ENCODE measurements at places on chromosomes 1 and 21.

GRCh38 chr1:96845464-96845863 lies 123.9 kb downstream of the PTBP2 start:
- DNase-seq, result no peak

DNA sequence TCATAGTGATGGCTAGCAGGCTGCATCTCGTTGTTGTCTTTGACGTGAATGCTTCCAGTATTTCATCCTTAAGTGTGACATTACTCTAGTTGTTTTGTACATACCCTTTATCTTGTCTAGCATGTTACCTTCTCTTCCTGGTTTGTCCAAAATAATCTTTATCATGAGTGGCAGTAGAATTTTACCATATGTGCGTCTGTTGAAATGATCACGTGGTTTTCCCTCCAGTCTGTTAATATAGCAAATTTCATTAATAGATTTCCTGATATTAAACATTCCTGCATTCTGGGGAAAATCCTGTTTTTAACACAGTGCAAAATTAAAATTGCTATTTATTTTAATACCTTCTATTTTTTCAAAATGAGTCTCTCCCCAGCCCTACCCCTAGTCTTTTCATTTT lies 15.6 kb downstream of the ADARB1 start:
- DNase-seq, result no peak

- DNase-seq, result no peak
Observed at GRCh38 chr1:76799700-76800099, 67.6 kb upstream of the ST6GALNAC5 start.

DNA sequence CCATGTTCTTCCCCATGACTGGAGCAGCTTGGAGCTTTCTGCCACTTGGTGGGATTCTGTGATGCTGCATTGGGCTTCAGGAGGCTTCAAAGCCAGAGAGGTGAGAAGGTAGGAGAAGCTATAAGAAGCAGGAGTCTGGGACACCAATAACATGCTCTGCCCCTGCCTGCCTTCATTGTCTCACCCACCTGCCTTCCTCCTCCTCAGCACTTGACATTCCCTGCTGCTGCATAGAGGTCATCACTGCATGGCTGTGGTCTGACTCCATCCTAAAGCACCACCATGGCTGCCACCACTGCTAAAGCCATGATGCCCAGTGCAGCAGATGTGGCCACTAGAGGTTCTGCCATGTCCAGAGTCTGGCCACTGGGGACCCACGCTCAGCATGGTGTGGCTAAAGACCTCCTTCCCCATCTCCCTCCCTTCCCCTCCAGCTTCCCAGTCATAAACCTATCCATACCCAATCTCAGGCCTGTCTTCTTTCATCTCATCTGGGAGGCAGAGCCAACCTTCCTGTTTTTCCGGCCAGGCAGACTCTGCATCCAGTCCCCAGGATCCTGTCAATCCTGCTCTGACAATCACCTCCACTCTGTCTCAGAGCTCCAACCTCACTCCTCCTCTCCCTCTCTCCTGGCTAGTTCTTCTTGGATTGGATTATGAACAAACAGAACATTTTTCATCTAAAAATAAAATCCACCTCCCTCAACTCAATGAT lies 285.1 kb upstream of the POU3F1 start:
- no peak for DNase-seq

GRCh38 chr1:232986527-232986922 lies 36.1 kb downstream of the NTPCR start:
- no peak for DNase-seq

GRCh38 chr1:112507921-112508277 lies 866 bp upstream of the WNT2B start:
- no peak for DNase-seq

DNA sequence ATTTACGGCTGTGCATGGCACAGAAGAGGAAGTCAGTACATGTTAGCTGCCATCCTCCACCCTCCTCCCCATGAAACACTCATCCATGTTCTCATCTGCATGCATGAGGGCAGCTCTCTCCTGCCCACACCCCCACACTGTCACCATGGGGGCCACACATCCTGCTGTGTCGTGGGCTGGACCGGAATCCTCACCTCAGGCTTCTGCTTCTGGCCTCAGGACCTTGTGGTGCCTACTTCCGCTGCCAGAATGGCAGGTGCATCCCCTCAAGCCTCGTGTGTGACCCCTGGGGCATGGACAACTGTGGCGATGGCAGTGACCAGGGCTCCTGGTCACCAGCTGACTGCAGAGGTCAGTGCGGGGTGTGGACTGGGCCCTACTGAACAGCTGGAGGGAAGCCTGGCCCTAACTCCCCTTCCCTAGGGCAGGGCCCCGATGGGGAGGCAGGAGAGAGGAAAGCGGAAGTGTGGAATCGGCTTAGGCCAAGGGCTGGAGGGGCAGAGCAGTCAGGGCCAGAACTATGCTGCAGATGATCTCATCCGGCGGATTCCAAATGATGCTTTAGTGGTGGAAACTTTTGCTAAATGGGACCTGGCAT lies 3.8 kb downstream of the LDLRAD2 start:
- no peak for DNase-seq

DNA sequence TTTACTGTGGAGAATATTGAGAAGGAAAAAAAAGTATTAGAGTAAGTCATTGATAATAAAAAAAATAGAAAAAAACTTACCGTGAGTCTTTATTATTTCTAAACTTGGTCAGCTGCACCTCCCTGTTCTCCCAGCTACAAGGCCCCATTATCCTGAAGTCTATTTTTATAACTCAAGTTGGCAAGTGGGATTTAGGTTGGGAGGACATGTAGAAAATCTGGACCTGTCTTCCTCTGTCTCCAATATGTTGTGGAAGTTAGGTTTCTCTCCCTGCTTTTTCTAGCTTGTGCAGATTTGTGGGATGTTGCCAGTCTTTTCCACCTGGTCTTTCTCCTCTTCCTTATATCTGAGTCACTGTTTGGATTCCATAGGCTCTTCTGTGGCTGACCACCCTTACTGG lies 361.4 kb downstream of the HLX start:
- DNase-seq, result no peak

DNA sequence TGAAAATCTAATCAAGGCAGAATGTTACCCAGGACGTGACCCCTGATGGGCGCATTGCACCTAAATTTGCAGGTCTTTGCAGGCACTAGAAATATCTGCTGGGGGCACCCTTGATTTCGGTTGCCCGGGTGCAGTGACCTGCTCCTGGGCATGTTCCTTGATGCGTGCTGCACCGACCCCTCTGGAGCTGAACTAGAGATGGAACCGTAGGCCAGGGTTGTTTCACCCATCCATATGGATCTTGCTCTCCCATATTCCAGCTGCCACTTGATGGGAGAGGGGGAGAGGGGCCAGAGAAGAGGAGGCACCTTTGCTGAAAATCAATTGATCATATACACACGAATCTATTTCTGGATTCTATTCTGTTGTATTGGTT lies 8.4 kb upstream of the COL18A1 start:
- DNase-seq, result no peak

DNA sequence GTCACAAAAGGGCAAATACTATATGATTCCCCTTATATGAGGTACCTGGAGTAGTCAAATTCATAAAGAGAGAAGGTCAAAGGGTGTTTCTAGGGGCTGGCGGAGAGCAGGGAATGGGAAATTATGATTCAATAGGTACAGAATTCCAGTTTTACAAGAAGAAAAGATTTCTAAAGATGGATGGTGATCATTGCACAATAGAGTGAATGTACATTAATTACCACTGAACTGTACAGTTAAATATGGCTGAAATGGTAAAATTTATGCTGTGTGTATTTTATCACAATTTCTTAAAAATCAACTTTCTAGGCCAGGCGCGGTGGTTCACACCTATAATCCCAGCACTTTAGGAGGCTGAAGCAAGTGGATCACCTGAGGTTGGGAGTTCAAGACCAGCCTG lies 18.1 kb upstream of the TMEM81 start:
- no peak for DNase-seq

DNA sequence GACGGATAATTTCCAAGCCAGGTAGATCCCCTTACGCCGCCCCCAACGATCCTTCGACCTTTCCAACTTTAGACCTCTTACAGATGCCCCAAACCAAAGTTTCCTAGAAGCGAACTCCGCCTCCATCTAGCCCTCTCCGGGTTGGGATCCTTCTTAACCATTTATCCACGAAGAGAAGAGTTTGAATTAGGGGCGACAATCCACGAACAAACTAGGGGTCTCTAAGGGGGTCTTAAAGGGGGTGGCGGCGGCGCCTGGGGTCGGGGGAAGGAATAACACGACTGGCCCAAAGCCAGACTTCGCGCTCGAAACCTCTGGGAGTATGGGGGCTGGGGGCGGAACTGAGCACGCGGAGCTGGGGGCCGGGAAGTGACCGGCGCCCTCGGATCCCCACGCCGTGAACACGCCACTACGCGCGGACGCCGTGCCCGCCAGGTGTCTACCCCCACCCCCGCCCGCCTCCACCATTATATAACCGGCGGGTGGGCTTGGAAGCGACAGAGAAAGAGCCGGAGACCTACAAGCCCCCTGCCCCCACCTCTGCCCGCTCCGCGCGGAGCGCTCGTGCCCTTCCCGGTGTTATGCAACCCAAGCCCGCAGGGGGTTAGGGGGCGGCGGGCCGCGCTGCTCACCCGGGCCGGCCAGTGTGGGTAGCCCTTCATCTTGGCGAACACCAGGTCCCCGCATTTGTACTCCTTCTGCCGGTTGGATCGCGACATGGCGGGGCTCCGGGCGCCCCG lies 594 bp downstream of the HDGF start:
- DNase-seq, result no peak

DNA sequence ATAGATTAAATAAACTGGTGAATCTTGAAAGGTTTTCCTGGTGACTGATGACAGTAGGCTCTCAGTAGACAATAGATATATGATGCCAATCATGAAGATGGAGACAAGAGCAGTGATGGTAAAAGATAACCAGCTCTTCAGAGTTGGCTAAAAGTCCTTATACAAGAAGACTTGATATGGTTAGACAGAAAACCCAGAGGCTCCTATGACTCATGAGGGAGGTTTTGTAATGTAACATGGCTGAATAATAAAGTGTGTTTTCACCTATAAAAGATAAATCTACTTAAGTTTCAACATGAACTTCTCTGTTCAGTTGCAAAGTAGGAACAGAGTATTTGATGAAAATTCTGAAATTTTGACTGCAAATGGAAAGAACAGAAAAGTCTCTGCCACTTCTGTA lies 12.7 kb upstream of the CRNN start:
- DNase-seq, result no peak

GRCh38 chr1:101262630-101263348 lies 26.0 kb downstream of the S1PR1 start:
- no peak for DNase-seq
